ENCODE measurements at places on chromosomes 4 and X.
A peak's percentile ranks its signal among the peaks of the same experiment; 100 is the strongest.

GRCh38 chrX:14690553-14690952, 161.2 kb downstream of the GLRA2 start:
- DNase-seq: no peak

- DNase-seq: no peak
Measured at GRCh38 chr4:87843936-87844335, 11.2 kb downstream of the MEPE start.

DNA sequence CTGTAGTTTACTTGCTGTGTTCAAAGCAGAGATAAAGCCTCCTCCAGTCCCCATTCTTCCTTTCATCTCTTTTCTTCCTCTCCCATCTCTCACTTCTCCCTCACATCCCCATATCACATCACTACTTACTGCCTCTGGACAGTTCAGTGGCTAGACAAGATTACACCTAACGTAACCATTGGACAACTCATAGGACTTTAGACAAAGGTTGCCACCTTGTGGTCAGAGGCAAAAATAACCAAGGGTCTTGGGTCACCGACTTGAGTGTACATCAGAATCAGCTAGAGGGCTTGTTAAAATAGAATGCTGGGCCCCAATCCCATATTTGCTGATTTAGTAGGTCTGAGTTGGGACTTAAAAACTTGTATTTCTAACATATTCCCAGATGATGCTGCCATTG, 109.3 kb upstream of the DGKK start:
- DNase-seq: peak; percentile 68

DNA sequence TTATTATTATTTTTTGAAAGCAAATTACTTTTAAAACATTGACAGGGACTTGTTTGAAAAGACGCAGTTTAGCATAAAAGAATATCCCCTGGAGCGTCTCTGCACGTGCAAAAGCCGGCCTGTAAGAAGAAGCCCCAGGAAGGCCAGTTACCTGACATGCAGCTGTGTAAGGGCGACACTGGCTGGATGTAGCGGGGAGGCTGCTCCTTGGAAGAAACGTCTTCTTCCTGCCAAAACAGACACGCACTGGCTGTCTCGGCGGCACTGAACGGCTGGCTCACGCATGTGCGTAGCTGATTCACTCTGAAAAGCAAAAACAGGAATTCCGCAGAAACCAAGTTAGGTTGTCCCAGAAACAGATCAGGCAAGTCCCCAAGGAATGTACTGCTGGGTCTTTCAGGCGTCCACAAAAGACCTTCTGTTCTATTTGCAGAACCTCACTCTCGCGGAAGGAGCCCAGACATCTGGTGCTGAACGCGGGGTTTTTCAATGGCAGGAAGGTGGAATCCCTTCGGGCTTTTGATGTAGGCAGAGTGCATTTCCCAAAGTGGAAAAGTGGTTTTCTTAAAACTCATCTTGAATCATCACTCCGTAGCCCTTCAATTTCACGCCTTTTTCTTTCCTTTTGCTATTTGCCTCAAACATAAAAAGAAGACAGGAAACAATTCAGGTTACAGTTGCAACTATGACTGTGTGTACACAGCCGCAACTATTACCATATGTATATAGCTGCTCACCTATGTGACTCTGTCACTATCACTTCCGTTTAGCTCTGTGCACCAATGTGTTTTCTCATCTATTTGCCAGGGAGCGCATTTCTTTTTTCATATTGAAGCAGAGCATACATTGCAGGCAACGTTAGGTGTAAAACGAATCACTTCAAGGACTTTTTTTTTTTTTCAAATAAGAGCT, 38.1 kb upstream of the ARSH start:
- DNase-seq: no peak

DNA sequence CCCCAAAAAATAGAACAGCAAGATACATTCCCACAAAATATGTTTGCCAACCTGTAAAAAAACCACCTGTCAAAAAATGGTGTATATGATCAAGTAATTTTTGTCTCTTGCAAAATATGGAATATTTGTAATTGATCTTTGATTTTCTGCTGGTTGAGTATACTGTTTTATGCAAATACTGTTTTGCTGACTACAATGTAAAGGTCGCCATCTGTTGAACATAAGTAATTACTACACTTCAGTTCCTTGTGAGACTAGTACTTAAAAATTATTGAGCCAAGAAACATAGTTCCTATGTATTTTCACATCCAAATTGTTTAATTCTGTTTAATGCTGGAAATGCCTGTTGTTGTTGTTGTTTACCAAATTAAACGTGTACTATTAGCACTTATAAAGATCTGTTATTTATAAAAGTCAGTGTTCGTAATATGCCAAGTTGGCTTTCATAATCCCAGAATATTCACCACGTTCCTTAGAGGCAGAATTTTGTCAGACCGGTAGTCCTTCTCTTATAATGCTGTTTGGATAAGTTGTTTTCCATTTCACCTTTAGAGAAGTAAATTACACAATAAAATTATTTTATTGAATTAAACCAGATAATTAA, 144.2 kb downstream of the PDLIM5 start:
- peak; percentile 6 for DNase-seq

DNA sequence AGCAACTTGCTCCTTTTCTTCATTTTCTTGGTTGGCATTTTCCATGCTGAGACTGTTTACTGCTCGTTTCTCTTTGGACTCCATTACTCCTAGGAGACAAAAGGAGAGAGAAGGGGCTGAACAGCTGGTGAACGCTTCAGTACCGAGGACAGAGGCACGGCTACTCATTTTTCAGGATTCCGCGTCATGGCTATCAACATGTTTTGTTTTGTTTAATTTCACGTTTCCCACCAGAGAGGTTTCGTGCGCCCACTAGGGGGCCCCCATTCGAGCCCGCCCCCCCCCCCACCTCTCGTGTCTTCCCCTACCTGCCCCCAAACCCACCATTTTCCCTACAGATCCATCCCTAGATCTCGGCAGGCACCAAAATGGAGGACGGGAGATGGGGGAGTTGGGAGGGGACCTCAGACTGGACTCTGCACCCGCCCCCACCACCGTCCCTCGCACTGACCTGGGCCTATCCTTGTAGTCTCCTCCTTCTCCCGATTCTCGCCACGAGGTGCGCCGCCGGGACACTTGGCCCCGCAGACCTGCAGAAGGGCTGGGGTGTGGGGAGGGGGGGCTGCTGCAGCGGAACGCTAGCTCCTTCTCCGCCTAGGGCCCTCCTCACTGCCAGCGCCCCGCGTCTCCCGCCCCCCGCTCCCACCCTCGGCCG, 653 bp downstream of the BEX1 start:
- peak; percentile 1 for DNase-seq

- DNase-seq: no peak
Measured at GRCh38 chr4:26457412-26457811, 32.9 kb downstream of the CCKAR start.

GRCh38 chr4:45079616-45080015, 353.3 kb upstream of the GNPDA2 start:
- no peak for DNase-seq

Measured in SHP77 (cell line).